ENCODE measurements at places on chromosomes 5 and 9.

DNA sequence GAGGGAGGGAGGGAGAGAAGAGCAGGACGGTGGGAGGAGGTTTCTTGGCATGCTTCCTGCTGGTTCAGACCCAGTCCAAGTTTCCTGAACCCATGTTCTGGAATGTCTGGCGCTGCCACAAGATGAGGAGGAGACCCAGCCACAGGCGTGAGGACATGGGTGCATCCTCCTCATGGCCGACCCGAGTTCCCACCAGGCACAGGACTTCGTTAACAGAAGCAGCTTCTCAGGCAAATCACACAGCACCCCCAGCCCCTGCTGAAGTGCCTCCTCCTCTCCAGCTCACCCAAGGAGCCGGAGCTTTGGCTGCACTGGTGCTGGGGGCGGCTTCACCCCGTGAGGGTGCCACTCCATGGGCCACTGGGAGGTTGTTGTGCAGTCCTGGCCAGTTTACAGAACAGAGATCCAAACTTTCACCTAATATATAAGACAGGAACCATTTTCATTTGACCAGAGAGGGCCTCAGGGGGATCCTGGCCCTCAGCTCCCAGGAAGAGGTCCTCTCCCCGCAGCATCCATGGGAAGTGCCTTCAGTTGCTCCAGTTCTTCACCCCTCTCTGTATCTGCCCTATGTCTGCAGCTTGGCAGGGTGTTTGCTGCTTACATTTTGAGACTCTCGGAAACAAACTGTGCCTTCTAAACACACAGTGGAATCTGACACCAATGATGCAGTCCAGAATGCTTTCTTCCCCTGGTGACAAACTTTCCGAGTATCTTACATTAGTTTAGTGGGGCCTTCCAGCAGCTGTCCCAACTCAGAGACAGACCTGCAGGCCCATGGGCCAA is 10.2 kb upstream of the NKD2 start:
- DNase-seq = no peak

DNA sequence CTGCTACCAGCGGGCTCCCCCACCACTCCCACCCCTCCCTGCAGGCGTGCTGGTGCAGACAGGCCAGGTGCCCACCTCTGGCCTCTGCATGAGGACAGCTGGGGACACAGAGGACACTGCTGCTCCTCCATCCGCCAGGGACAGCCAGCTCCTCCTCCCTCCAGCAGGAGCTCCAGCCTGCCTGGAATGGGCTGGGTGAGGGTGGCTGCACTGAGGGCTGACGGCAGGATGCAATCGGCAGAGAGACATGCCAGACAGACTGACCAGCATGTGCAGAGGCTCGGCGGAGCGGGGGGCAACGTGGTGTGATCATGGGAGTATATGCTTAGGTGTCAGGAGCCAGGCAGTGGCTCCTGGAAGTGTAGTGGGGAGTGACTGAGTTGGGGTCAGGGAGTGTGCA is 68.4 kb downstream of the RASGEF1C start:
- no peak for DNase-seq

DNA sequence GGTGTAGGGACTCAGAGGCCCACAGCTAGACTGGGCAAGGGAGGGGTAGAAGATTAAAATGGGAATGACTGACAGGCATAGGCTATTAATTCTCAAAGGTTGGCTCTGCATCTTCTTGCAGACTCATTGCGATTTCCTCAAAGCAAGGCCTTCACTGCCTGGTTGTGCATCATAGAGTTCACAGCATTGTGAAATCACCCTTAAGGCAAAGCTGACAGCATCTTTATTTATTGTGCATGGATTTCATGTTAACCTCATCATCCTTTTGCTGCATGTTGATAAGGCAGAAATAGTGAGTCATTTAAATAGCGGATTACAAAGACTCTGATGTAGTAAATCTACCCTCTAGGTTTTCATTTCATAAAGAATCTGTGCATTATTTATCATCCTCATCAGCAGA is 13.6 kb upstream of the PALM2AKAP2 start:
- DNase-seq = no peak

DNA sequence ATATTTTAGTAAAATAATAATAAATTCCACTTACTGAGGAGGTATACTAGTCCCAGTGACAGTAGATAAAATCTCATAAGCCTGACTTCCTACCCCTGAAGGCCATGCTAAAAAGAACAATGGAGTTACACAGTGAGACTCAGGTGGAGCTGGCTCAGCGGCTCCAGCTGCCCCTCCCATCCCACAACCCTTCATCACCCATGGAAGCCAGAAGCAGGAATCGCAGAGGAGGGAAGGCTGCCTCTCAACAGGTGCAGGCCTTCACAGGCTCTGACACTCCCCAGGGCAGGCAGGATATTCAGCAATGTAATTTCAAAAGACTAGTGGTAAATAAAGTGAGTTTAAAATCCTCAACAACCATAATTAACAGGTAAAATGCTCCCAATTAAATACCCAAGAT is 67.5 kb downstream of the FANCC start:
- no peak for DNase-seq

- no peak for DNase-seq
These were observed 20.2 kb downstream of the RETREG1 start for GRCh38 chr5:16596581-16596940.

- no peak for DNase-seq
These were observed 195.7 kb downstream of the CDK5RAP2 start for GRCh38 chr9:120383999-120384924.

DNA sequence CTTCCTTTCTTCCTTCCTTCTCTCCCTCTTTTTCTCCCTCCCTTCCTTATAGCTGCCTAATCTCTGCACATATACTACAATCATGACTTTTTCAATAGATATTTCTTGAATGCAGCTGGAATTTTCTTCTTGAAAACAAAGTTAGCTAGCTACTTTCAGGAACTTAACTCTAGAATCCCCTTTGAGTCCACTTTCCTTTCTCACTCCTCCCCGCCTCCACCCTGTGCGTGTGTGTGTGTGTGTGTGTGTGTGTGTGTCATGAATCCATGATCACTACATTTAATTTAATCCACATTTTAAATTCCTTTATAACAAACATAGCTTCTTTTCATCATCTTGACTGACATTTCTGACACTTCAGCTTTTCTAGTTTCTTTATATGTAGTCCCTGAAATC is 167.5 kb upstream of the KLF9 start:
- DNase-seq = no peak

DNA sequence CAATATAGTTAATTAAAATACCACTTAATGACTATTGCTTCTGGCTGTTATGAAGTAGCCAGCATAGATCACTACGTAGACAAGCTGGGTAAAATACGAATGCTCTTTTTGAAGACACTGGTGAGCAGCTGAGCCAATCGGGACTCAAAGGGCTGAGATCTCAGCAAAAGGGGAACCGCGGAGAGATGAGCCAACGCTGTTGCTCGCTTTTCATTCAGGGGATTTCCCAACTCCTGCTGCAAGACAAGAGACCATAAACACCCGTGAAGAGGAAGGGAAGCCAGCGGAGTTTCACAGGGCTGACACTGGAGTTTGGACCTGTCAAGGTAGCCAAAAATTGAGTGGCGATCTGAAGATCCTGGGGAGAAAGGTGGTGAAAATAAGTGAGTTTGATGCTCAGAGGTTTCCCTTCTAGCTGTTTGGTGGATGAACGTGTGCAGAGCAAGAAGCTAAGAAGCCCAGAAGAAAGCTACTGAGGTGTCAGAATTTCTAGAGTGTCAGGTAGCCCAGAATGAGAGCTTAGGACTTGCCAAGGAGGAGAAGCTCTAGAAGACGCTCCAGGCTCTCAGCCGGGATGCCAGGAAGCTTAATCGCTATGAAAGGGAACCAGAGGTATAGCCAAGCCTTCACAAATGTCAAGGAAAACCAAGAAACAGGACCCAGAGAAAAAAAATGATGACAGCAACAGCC is 79.6 kb upstream of the RNU6ATAC start:
- DNase-seq = peak; percentile 33
